ENCODE measurements at places on chromosomes 6 and 20.

- DNase-seq: no peak
These were observed 297.4 kb downstream of the QKI start for GRCh38 chr6:163711615-163712565.

- no peak for DNase-seq
These were observed 120.0 kb upstream of the JAG1 start for GRCh38 chr20:10793766-10794165.

- no peak for DNase-seq
These were observed 393.4 kb downstream of the HACE1 start for GRCh38 chr6:104466306-104466705.

DNA sequence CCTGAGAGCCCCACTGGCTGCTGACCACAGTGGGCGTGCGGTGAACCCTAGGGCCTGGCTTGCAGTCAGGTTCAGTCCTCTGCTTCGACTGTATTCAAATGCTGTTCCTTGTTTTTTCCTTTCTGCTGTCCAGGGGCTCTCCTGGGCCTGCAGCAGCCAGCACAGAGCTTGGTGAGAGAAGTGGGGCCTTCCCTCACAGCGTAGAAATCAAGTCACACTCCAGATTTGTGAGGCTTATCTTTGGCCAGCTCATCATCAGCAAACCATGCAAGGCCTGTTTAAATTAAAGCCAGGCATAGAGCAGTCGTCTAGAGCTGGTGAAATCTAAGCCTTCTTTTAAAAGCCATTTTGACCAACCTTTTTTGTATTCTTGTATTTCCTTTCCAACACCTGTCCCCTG, 8.4 kb downstream of the FAM120B start:
- DNase-seq: no peak

DNA sequence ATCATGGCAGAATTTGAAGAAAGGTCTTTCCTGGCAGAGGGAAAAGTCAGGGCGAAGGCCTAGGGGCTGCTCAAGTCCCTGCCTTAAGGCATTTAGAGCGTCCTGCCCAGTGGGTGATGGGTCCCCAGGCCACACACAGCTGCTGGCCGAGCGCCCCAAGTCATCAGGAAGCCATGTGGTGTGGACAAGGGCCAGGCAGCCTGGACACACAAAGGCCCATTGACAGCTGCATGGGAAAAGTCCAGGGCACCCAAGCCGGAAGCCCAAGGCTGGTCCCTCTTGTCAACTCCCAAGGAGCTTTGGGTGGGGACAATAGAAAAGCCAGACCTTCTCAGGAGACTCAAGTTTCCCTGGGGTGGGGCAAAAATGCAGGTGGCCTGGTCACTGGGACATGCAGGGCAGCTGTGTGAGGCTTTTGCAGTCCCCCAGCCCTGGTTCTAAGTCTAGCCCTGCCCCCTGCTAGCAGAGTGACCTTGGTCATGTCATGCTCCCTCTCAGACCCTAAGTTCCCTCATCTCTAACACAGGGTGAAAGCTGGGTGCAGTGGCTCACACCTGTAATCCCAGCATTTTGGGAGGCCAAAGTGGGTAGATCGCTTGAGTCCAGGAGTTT, 44.3 kb upstream of the PTGIS start:
- no peak for DNase-seq

- DNase-seq: no peak
These were observed 187.8 kb upstream of the PRDM1 start for GRCh38 chr6:105898286-105898685.

DNA sequence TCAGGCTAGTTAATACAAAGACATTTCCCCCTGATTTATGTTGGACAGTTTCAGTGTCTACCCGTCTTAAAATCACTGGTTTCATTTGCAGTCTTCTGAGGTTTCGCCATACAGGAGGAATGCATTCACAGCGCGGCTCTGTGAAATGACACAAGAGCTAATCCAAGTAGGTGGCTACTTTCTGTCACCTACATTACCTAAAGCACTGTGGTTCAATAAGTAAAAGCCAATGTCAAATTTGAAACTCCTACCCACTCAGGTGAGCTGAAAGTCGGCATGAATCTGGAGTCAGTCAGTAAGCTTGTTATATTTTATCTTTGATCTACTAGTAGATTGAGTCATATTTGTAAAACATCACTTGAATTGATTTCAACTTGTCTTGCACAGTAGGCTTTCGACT, 370.8 kb downstream of the LAMA2 start:
- no peak for DNase-seq

- DNase-seq: peak; percentile 42
These were observed 33.4 kb upstream of the AAR2 start for GRCh38 chr20:36202891-36203338.

GRCh38 chr20:49318091-49318429, 40.2 kb upstream of the ZNFX1 start:
- no peak for DNase-seq

DNA sequence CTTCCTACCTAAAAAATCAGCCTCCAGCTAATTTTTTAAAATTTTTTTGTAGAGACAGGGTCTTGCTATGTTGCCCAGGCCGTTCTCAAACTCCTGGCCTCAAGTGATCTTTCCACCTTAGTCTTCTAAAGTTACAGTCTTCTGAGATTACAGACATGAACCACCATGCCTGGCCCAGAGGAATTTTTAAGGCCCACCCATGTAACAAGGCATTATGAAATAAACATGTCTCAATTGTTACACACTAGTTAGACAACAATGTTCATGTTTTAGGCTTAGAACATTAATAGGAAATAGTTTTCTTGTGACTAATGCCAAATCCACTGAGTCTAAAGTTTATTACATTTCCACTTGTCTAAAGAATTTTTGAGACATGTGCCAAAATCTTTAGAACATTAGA, 221.2 kb downstream of the LAMA2 start:
- no peak for DNase-seq

GRCh38 chr6:108877046-108877751, 29.0 kb downstream of the ARMC2 start:
- no peak for DNase-seq

DNA sequence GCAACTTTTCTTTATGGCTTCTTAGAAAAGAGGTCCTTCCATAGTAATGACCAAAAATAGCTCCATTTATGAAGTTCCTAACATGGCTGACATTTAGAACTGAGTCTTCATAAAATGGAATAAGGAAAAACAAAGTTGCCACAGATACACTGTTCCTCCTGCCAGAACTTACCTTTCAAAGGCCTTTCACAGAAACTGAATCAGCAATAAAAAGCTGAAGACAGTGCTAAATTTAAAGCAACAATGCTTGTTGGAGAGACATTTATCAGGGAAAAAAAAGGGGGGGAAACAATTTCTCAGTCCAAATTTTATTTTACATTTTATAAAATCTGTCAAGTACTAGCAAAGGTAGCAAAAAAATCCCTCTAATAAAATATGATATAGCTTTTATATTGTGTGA, 17.3 kb downstream of the DEK start:
- no peak for DNase-seq

DNA sequence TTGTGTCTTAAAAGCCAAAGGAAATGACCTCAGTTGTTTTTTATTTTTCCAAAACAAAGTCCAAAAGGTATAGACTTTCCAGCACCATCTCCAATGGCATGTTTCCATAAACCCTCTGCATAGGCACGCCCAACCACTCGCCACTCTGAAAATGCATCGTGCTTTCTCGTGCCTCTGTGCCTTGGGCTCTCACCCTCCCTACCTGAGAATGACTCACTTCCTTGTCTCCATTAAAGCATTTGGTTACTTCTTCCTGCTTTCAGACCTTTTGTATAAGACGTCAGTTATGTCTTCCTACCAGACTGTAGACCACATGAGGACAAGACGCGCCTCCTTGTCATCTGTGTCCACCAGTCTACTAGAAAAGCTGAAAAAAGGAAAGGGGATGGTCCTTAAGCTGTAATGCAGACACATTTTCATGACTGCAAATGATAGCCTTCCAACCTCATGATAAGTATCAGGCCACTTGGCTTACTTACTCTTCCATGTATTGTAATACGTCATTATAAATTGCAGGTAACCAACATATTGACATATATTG, 61.2 kb upstream of the CDYL start:
- no peak for DNase-seq

DNA sequence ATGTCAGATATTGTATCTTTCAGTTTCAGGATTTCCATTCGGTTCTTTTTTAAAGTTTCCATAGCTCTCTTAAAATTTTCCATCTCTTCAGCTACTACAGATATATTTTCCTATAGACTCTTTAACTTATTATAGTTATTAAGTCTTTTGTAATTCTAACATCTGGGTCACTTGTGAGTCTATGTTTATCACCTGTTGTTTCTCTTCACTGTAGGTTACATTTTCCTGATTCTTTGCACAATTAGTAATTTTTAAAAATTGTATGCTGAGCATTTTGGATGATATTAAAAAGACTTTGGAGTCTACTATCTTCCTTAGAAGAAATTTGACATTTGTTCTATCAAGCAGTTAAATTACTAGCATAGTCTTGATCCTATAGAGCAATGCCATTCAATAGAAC, 140.7 kb downstream of the QRSL1 start:
- no peak for DNase-seq

GRCh38 chr20:10733122-10733521, 59.3 kb upstream of the JAG1 start:
- no peak for DNase-seq

GRCh38 chr6:168498161-168498843, 57.3 kb downstream of the SMOC2 start:
- DNase-seq: no peak

- DNase-seq: no peak
These were observed 68.7 kb downstream of the TOX2 start for GRCh38 chr20:43983359-43983758.

DNA sequence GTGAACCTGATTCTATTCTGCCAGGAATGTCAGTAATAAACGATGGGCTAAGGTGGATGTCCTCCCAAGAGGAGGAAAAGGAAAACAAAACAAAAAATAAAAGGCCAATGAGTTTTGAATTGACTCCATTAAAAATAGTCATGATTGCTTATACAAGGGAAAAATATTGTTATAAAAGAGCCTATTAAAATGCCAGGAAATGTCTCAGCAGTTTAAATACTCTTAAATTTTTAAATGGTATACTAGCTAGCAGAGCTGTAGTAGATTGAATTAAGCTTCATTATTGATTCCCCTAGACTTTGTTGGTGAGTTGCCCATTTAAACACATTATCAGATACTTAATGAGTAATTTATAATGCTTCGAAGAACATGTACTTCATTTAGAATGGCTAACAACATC, 990.9 kb upstream of the GJE1 start:
- no peak for DNase-seq

GRCh38 chr6:43951063-43951755, 176.0 kb downstream of the MRPL14 start:
- no peak for DNase-seq

DNA sequence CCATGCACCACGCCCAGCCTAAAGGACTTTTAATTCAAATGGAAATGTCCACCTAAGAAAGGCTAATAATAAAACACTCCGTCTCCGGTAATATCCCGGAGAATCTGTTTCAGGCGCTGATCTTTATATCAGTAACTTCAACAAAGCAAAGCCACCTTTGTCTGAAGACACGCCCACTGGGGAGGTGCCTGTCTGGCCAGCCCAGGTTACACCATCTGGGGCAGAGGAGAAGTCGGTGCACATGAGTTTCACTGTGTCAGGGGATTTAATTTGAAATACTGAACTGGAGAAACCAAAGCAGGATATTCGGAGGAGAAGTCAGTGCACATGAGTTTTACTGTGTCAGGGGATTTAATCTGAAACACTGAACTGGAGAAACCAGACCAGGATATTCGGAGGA, 9.4 kb downstream of the SERPINB6 start:
- no peak for DNase-seq

DNA sequence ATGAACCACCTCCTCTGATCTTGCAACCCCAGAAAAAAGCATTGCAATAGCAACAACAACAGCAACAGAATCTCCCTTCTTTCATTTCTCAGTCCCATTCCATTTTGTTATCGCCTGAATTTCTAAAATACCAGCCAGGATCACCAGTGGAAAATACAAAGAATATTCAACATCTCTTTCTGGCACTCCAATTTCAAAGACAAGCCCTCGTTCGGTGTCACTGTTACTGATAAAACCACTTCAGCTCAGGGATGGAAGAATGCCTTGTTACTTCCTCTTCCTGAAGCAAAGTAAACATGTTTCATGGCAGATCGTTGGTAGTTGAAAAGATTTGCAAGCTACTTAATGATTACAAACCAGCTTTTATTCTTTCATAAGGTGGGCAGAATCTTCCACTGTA, 94.0 kb upstream of the SPTLC3 start:
- no peak for DNase-seq

GRCh38 chr6:111113336-111114086, 26.2 kb downstream of the SLC16A10 start:
- no peak for DNase-seq

- no peak for DNase-seq
These were observed 2.8 kb downstream of the SNAI1 start for GRCh38 chr20:49985617-49986016.

- DNase-seq: no peak
These were observed 12.1 kb upstream of the HLA-DQA1 start for GRCh38 chr6:32625137-32625536.

- DNase-seq: no peak
These were observed 699.2 kb downstream of the DOK5 start for GRCh38 chr20:55174635-55175034.

DNA sequence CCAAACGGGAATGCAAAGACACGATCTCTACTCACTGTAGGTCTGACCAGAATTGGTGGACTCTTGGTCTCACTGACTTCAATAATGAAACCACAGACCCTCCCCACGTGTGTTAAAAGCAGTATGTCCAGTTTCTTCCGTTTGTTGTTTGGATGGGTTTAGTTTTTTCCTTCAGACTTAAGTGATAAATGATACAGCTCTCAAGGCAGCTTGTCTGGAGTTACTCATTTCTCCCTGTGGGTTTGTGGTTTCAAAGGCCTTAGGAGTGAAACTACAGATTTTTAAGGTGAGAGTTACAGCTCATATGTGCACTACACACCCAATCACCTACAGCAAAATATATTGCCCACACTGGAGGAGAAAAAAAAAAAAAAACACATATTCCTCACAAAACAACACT, 86.7 kb upstream of the STMND1 start:
- DNase-seq: no peak

DNA sequence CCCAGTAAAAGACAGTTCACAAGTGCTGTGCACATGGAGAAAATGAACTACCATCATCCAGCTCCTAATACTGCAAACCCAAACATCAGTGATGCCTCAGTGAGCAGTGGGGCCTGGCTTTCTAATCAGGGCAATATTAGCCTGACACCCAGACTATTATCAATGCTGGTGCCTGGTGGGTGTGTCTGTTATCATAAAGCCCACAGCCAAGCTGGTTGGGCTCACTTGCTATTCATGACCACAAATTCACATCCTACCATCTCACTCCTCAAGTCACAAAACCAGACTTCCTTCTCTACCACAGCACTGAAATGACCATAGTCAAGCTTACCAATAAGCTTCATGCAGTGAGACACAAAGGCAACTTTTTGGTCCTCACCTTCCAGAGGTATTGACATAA, 180.8 kb upstream of the PLN start:
- no peak for DNase-seq

DNA sequence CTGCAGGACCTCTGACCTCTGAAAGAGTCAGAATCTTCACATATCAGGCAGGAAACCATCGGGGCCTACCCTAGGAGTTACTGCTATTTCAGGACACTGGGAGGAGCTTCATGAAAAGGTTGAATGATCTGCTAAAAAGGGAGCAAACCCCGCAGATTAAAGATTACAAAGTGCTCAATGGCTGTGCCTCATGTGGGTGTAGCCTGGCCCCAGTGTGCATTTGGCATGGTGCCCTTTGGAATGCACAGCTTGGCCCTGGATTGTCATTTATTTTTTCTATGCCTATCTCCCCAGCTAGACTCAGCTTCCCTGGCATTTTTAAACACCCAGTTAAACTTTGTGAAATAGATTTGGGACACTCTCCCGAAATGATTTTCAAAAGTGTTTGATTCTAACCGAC, 368.5 kb upstream of the SPTLC3 start:
- DNase-seq: no peak

Data from NCI-H1105 treated with DMSO at 0.1 percent for 48 hours (cell line).